ENCODE measurements at places on chromosomes 6 and 20.

DNA sequence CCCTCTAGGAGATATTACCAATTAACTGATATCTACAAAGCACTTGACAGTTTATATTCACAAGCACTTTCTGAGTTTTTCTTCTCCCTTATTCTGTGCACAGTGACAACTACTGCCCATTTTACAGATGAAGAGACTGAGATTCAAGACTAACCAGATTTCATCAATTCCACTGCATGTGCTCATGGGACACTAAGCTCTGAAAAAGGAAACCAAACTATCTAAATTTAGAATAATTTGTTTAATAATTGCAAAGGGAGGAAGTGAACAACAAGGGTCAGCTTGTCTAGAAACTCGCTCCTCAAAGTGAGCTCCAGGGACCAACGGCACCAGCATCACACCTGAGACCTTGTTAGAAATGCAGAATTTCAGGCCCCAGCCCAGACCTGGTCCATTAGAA lies 50.8 kb upstream of the MYLIP start:
- DNase-seq: no peak

DNA sequence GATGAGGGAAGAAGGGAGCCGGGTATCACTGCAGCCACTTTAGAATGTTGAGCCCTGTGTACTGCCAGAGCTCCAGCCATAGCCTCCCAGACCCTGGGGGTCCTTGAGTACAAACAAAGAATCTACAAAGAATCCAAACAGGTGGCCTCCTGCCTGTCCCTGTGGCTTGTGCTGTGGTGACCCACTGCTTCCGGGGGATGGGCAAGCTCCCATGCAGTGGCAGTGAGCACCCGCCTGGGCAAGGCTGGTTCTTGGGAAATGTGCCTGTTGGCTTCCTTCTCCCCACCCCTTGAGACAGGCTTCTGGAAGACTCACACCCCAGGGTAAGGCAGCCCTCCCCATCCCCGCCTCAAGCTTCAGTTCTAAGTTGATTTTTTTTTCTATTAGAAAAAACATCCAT lies 13.9 kb downstream of the SIRPA start:
- no peak for DNase-seq

- DNase-seq: no peak
Observed at GRCh38 chr6:36597775-36598174, 3.6 kb downstream of the SRSF3 start.

DNA sequence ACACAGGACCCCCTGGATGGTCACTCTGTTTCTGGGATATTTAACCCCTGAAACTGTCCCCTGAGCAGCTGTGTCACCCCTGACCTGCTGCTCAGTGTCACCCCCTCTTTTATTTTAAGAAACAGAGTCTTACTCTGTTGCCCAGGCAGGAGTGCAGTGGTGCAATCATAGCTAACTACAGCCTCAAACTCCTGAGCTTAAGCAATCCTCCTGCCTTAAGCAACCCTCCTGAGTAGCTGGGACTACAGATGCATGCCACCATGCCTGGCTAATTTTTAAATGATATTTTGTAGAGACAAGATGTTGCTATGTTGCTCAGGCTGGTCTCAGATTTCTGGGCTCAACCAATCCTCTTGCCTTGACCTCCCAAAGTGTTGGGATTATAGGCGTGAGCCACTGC lies 21.5 kb upstream of the GTSF1L start:
- DNase-seq: no peak

DNA sequence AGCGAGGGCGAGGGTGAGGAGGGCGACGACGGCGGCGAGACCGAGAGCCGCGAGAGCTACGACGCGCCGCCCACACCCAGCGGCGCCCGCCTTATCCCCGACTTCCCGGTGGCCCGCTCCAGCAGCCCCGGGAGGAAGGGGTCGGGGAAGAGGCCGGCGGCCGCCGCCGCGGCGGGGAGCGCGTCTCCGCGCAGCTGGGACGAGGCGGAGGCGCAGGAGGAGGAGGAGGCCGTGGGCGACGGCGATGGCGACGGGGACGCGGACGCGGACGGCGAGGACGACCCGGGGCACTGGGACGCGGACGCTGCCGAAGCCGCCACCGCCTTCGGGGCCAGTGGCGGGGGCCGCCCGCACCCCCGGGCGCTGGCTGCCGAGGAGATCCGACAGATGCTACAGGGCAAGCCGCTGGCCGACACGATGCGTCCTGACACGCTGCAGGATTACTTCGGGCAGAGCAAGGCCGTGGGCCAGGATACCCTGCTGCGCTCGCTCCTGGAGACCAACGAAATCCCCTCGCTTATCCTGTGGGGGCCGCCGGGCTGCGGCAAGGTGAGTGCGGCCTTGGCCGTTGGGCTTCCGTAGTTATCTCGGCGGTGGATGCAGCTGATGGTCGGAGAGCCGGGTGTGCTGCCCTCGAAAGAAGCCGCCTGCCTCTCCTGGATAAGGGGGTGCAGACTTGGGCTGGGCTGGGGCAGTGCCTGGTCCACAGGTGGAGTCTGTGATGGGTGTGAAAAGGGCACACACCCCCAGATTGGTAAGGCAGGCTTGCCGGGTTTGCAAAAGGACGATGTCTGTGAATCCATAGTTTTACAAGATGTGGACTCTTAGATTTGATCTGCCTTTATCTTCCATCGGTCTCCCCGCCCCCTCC lies 938 bp downstream of the WRNIP1 start:
- no peak for DNase-seq

GRCh38 chr20:496126-496696 lies 33.9 kb upstream of the TBC1D20 start:
- no peak for DNase-seq

DNA sequence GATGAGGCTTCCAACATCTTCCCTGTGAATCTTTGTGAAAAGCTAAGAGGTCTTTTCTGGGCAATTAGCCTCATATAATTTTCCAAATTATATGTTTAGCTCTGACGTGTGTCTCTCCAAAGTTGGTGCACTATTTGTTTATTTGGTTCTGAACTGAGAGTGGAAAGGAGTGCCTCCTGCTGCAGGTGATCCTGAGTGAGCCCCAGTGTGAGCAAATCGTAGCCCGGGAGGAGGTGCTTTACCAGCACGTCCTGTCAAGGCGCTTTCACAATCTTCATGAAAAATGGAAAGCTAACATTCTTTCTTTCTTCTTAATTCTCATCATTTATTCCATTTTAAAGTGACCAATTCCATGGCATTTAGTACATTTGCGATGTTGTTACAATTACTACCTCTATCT lies 231.9 kb downstream of the BMP2 start:
- DNase-seq: no peak

GRCh38 chr6:125781314-125781868 lies 9.4 kb upstream of the NCOA7 start:
- peak; percentile 24 for DNase-seq

DNA sequence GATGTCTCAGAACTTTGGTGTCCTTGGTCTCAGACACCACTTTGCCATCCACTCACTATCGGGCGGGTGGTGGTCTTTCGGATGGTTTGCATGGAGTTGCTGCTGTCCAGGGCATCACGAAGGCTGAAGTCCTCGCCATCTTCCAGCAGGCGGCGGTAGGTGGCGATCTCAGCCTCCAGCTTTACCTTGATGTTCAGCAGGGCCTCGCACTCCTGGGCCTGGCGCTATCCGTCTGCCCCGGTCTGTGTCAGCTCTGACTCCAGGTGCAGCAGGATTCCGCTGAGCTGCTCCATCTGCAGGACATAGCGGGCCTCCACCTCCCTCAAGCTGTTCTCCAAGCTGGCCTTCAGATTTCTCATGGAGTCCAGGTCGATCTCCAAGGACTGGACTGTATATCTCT lies 36.0 kb downstream of the ZNF311 start:
- no peak for DNase-seq

- peak; percentile 16 for DNase-seq
Observed at GRCh38 chr20:19435821-19436220, 223.4 kb downstream of the SLC24A3 start.

GRCh38 chr20:49846206-49846807 lies 33.7 kb downstream of the SLC9A8 start:
- DNase-seq: peak; percentile 71

- DNase-seq: no peak
Observed at GRCh38 chr6:166466178-166467122, 83.7 kb upstream of the MPC1 start.

DNA sequence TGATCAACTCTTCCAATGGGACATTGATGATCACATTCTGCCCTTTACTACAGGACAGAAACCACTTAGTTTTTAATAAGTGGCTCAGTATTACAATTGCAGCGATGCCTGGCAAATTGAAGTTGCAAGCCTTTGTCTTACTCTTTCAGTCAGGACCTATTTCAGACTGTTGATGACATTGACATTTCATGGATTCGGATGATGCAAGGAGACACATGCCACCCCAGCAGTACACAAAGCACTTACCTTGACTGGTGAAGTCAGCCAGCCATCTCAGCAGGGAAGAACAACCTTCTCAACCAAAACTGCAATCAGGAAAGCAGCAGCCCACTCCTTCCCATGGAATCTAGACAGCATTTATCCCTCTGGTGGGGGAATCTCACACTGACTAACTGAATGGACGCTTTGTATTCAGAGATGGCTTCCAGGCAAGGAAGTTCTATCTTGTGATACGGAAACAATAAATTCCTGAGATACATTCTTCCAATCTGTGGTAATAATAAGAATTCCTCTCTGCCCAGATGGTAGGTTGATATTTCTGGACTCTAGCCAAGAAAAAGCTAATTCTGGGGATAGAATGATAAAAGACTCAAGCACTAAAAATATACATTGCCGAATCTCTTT lies 24.8 kb downstream of the NFYA start:
- peak; percentile 40 for DNase-seq

- no peak for DNase-seq
Observed at GRCh38 chr6:53892707-53893106, 97.9 kb downstream of the LRRC1 start.

- DNase-seq: no peak
Observed at GRCh38 chr20:50068041-50068651, 44.8 kb downstream of the UBE2V1 start.

DNA sequence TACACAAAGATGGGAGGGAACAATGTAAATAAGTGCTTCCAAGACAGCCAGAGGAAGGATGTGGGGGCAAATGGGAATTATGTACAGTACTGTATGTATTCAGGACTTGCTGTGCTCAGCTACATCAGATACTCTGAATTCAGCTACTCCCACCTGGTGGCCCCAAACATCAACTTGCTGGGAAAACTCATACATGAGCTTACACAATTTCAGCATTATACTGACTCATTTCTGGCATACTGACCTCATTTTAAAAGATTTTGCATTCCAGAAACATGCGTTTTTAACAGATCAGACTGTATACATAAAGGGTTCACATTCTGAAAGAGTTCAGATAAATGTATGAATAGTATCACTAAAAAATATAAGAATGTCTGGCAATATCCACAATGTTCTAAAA lies 59.7 kb downstream of the GPX5 start:
- DNase-seq: no peak

DNA sequence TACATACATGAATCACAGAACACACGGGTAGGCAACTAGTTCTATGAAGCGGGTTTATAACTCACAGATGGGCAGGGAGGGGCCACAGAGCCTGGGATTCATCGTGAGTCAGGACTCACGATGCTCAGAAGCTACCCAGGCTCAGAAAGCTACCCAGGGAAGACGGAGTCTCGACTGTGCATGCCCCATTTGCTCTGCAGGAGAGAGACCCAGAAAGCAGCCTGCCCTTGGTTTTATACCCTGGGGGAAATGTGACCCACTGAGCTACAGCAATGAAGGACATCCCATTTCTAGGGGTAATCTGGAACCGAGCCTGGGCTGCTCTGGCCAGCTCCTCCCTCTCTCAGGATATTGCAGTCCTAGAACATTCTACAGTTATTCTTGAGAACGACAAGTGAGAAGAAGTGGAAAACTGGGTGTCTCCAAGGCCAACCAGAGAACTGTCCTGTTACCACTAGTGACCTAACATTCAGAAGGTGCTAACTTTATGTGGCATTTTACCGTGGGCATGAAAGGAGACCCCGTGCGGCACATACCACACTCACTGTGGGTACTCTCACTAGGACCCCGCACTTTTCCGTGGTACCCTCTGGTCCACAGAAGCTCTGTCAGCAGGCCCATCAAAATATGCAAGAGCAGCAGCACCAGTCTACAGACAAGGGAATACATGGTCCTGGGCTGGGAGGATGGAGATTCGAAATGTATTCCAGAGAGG lies 201.9 kb upstream of the PMEPA1 start:
- no peak for DNase-seq

- no peak for DNase-seq
Observed at GRCh38 chr6:170114187-170114945, 176.5 kb downstream of the DLL1 start.

GRCh38 chr6:169972736-169973135 lies 221.3 kb downstream of the ERMARD start:
- DNase-seq: no peak

DNA sequence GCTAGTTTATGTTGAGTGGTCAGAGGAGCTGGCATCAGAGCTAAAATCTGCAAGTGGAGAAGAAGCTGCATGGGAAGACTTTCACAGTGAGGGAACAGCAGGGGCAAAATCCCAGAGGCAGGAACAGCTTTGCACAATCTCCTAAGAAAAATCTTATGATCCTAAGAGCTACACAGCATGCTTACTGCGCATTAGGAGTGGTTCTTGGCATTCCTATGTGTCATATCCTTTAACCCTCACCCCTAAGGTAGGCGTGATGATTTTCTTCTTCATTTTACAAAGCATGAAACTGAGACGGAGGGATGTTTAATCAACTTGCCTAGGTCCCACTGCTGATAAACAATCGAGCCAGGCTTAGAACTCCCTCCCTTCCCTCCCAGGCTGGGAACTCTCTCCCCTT lies 313.6 kb upstream of the SULF2 start:
- no peak for DNase-seq

DNA sequence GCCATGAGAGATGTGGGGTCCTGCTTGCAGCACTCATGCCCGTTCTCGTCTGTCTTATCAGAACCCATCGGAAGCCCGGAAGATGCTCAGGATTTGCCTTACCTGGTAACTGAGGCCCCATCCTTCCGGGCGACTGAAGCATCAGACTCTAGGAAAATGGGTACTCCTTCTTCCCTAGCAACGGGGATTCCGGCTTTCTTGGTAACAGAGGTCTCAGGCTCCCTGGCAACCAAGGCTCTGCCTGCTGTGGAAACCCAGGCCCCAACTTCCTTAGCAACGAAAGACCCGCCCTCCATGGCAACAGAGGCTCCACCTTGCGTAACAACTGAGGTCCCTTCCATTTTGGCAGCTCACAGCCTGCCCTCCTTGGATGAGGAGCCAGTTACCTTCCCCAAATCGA lies 8.3 kb downstream of the PI16 start:
- DNase-seq: no peak

- DNase-seq: no peak
Observed at GRCh38 chr20:17771206-17772004, 71.6 kb downstream of the BANF2 start.

GRCh38 chr6:429515-430121 lies 38.1 kb downstream of the IRF4 start:
- DNase-seq: no peak

- DNase-seq: no peak
Observed at GRCh38 chr6:87341158-87341557, 3.5 kb upstream of the C6orf163 start.

All from NCI-H446 (cell line).